ENCODE measurements at places on chromosomes 11 and 22. TPM values are rescaled to one million over a fixed set of nuclear protein-coding genes. Genes with fewer than 3 reads are reported as not detected.

GRCh38 chr11:62266558-62266957 is 3.4 kb upstream of the SCGB2A2 start:
- no peaks in the 10 kb centered on the region for H3K36me3 ChIP-seq
- H3K27me3 ChIP-seq: no peaks in the 10 kb centered on the region
- H3K4me1 ChIP-seq: no peaks in the 10 kb centered on the region
- no peak for DNase-seq
- H3K4me3 ChIP-seq: no peak overlapping the region

- no peak for DNase-seq
- H3K4me1 ChIP-seq: no peaks in the 10 kb centered on the region
- no peaks in the 10 kb centered on the region for H3K36me3 ChIP-seq
- H3K27me3 ChIP-seq: no peaks in the 10 kb centered on the region
- H3K4me3 ChIP-seq: no peak overlapping the region
- H3K27ac ChIP-seq: no peak overlapping the region
These were observed 174.8 kb downstream of the SPON1 start for GRCh38 chr11:14137284-14137683.

GRCh38 chr11:75504501-75504900 is 21.2 kb downstream of the GDPD5 start:
- no peak overlapping the region for H3K4me3 ChIP-seq
- no peaks in the 10 kb centered on the region for H3K36me3 ChIP-seq
- H3K27me3 ChIP-seq: no peaks in the 10 kb centered on the region
- DNase-seq: no peak

The MCM5 gene
- 16.4 TPM for total RNA-seq

The MUC6 gene
- not detected for total RNA-seq

The SMTNL1 gene
- not detected for total RNA-seq

The SCN3B gene
- 3.6 TPM for total RNA-seq

All from esophagus muscularis mucosa (tissue), 4 donors.